ENCODE measurements at places on chromosomes 2 and 18.

- DNase-seq: no peak
These were observed 23.7 kb downstream of the TOGARAM2 start for GRCh38 chr2:29004755-29005154.

- DNase-seq: no peak
These were observed 300.5 kb downstream of the CCDC74A start for GRCh38 chr2:131828164-131828561.

GRCh38 chr2:232339121-232340081 lies 39.1 kb upstream of the ALPP start:
- DNase-seq: no peak

- DNase-seq: no peak
These were observed 473.9 kb upstream of the HS6ST1 start for GRCh38 chr2:128792476-128793054.

- no peak for DNase-seq
These were observed 153.4 kb downstream of the ERBB4 start for GRCh38 chr2:212385241-212385640.

DNA sequence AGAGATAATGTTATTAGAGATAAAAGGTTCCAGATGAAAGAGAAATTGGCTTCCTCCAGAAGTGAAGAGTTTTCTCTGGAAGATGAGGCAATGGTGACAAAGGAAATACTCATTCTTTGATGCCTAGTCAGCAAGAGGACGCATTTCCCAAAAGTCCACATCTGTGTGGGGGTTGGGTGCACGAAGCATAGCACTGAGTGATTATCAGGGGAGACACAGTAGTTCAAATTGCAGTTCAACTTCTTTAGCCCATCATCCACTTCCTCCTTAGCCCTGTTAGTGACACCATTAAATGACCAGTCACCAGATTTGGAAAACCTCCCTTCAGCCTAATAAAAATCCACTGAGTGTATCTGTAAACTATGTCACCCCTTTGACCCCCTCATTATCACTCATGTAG lies 80.9 kb upstream of the PHLPP1 start:
- DNase-seq: no peak

DNA sequence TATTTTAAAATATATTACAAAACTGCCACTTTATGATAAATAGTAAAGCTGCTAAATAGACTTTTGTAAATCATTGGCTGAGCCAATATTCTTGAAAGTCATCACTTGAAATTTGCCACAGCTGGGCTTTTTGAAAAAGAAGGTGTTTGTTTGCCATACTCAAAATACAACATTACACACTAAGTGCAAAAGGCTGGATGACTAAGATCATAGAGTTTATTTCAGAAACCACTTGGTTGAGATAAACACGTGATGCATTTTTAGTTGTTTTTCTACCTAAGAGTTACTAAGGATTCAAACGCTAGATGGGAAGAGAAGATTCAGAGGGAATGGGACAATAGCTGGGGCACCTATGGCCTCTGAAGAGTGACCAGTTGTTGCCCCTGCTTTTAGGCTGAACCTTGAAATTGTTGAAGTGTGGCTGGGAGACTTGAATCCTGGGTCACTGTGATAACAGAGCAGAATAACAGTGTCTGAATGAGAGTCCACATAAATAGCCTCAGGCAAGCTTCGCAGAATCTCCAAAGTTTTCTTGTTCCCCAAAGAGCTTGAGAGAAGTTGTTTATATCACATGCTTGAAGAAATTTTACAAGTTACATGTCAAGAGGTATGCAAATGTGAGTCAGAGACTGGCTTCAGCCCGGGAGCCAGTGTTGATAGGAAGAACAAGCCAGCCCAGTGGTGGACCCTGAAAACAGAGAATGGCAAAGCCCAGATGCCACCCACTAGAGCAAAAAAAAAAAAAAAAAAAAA lies 409.8 kb downstream of the GPD2 start:
- no peak for DNase-seq

GRCh38 chr18:35971661-35972196 lies 750 bp upstream of the RMP24 start:
- DNase-seq: no peak

- no peak for DNase-seq
These were observed 1563.1 kb downstream of the LRP1B start for GRCh38 chr2:140567734-140568133.

DNA sequence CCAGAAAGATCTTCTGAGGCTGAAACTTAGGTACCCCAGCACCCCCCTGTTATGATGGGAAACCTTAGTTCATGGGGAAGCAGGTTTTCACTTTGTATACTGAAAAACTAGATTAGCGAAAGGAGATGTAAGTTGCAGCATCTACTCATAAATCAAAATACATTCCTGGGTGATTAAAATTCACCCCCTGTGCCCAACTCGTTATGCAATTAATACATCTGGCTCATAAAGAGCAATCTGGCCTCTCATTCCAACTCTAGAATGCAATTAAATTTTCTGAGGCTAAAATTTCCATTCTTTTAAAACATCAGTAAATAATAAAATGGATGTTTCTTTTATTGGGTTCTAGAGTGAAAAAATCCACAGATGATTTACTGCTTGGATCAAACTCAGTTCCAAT lies 110.9 kb upstream of the BZW1 start:
- no peak for DNase-seq

DNA sequence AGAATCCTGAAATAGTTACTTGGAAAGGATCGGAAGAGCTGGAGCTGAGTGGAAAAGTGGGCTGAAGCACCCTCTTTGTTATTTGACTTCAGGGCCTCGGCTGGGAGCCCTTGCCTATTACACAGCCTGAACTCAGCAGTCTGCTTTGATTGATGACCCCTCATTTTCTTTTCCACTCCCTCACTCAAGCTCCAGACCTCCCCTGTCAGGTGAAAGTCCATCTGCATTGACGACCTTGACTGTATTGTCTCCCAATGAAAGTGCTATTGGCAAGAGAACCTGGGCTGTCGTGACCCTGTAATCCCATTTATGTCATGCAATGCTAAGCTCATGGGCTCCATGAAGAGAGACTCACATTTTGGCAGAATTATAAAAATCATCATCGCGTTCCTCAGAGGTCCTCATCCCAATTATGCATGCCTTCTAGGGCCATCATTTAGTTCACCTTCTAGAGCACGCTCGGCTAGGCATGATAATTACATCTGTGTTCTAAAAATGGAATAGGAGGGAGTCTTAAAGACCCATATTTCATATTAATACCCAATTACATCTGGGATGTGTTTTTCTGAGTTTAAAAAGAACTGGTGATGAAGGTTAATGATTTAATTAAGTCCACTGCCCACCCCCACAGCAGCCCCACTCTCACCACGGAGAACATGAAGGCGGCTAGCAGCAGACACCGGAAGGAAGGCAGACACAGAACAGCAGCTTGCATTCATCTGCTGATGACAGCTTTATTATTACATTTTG lies 472.5 kb downstream of the PID1 start:
- DNase-seq: no peak

DNA sequence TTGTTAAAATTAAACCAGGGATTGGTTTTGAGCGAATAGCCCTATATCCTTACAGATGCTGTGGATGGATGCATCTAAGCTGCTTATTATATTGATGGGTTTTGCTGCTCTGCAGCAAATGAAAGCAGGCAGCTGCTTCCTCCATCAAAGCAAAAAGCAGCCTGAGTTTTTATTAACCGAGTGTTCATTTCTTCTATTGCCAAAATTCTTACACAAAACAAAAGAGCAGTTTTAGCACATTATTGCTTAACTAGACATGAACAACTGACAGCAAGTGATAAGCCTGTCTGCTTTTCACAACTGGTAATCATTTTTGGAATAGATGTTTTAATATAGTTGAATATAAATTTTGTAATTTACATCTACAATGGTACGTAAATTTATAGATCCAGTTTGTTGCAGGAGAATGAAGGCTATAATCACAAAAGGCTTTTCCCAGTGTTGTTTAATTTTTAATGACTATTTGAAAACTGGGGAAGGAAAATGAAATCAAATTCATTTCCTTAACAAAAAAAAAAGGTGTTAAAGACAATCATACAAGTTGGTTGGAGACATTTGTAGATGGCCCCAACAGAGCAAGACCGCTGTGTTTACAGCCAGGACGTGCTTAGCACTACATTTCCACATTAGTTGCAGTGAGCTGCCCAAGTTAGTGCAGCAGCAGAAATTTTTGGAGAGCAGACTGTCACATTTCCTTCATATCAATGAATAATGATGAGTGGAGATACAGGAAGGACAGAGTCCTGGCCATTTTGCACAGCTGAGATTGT lies 253.6 kb upstream of the SIX3 start:
- no peak for DNase-seq

DNA sequence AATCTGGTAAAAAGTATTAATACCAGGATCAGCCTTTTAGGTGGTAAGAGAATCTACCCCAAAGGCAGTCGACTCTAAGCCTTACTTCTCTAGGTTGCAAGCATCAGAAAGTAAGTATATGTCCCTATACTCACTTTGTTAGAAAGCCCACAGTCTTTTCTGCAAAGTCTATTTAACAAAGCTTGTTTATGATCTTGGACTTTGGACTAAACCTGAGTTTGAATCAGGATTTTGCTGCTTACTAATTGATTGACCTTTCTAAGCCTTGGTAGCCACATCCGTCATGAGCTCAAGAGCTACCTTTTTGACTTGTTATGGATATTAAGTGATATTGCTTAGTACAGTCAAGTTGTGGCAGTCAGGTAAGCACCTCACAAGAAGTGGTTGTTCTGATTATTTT lies 18.4 kb downstream of the FMNL2 start:
- no peak for DNase-seq

DNA sequence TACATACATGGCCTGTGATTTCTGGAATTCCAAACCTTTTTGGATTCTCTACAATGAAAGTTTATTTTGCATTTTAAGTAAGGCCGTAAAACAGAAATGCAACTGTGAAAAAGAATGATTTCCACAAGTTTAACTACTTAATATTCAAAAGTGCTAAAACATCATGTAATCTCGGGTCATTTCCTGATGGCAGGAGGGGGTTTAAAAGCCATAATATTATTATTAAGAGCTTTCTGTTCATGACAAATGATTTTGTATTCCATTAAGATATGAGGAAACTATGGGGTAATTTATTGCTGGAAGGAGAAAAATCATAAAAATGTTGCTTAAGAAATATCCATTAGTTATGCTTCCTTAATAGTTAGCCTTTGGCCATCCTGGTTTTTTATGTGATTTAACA lies 65.7 kb downstream of the COL4A3 start:
- no peak for DNase-seq

DNA sequence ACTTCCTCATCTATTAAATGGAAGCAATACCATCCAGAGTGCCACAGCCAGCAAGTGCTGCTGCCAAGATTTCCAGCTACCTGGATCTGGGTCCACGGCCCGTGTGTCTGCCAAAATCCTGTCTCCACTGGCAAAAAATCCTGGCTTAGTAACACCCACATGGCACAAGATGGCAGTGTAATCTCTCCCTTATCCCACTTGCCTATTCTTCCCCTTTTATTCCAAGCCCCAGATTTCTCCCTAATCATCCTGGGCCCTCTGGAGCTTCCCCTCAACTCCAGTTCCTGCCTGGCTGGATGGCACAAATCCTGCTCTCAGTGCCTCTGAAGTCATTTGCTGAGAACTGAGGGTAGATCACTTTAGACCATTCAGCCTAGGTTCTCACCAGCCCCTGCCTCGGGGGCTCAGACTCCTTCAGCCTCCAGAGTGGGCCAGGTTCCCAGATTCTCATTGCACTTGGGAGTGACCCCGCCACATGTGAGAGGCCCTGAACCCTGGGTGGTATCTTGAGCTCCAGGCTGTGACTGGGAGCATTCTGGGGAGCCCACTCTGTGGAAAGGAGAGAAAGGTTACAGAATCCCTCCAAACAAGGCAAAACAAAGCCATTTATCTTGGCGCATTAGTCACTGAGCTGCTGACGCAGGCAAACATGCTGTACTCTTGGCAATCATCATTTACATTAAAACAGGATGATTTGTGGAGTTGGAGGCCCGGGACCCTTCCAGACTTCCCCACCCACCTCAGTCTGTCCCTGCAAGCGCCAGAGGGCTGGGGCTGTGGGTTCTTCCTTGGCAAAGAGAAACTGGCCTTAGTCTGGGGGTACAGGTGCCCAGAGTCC lies 325.8 kb downstream of the DYSF start:
- DNase-seq: no peak

DNA sequence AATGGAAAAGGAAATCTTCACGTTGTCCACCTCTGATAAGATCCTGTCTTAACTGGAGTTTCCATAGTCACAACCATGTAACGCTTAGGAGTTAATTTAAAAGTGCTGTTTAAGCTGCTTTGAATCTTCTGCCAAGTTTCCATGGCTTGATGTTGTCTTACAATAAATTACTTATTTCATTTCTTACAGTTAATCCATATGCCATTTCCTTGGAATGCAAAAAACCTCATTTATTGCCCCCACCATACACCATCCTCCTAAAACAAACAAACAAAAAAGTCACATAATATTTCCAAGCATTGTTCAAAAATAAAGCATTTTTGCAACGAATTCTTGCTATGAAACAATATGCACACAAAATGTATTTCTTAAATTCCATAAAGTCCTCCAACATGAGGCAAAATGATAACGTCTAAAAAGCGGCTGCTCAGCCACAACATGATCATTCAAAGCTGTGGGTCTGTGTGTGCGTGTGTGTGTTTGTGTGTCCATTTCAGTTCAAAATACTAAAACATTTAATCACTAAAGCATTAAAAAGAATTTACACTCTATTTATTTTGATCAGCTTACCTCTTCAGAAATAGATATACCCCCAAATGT lies 46.8 kb upstream of the PXDN start:
- DNase-seq: no peak

DNA sequence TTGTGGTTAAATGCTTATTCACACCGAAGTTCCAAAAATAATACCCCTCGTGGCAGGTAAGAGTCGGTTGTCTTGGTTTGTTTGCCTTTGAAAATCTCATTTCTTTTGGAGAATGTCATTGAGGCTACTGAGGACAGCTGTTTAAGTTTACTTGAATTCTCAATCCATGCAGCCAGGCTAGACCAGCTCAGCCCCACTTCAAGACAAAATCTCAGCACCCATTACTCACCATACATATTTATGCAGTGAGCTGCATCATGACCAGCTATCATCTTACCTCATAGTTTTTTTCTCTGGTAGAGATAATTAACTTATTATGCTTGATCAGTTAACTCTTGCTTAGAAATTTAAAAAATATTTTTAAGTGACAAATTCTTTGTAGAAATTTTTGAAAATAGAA lies 115.9 kb downstream of the HAUS1 start:
- no peak for DNase-seq

DNA sequence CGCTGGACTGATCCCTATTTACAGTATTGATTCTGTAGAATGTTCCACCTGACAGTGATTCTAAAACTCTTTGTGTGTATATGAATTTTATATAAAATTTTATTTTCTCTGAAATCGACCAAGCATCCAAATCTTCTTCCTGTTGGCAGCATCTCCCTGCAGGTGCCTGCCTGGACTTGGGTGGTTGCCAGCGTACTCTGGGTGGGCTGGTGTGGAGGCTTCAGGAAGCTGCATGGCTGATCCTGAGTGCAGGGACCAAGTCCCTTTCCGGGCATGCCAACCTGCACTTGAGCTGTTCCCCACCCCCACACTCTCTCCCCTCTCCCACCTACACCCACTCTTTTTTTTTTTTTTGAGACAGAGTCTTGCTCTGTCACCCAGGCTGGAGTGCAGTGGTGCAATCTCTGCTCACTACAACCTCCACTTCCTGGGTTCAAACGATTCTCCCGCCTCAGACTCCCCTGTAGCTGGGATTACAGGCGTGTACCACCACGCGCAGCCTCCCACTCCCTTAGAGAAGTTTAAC lies 53.2 kb upstream of the ALKAL2 start:
- DNase-seq: no peak

All from NCI-H187 (cell line).